ENCODE measurements at places on chromosomes 16 and 17. TPM values are rescaled to one million over a fixed set of nuclear protein-coding genes. Genes with fewer than 3 reads are reported as not detected.

NQO1 gene
- 45.8 TPM for total RNA-seq

- no peak for DNase-seq
These were observed 39.6 kb upstream of the PSMD7 start for GRCh38 chr16:74257061-74257460.

VTN gene
- 30.2 TPM for total RNA-seq

DNA sequence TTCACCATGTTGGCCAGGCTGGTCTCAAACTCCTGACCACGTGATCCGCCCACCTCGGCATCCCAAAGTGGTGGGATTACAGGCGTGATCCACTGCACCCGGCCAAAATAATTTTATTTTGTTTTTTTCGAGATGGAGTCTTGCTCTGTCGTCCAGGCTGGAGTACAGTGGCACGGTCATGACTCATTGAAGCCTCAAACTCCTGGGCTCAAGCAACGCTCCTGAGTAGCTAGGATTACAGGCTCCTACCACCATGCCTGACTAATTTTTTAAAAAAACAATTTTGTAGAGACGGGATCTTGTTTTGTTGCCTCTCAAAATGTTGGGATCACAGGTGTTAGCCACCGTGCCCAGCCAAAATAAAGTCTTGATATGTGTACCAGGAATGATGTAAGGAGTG lies 2.4 kb upstream of the TTLL6 start:
- DNase-seq = no peak

- no peak for DNase-seq
These were observed 387.5 kb upstream of the GOT2 start for GRCh38 chr16:59121411-59122261.

- DNase-seq = no peak
These were observed 9.0 kb upstream of the SPATA32 start for GRCh38 chr17:45270828-45271418.

OR4D1 gene
- total RNA-seq = not detected

DNA sequence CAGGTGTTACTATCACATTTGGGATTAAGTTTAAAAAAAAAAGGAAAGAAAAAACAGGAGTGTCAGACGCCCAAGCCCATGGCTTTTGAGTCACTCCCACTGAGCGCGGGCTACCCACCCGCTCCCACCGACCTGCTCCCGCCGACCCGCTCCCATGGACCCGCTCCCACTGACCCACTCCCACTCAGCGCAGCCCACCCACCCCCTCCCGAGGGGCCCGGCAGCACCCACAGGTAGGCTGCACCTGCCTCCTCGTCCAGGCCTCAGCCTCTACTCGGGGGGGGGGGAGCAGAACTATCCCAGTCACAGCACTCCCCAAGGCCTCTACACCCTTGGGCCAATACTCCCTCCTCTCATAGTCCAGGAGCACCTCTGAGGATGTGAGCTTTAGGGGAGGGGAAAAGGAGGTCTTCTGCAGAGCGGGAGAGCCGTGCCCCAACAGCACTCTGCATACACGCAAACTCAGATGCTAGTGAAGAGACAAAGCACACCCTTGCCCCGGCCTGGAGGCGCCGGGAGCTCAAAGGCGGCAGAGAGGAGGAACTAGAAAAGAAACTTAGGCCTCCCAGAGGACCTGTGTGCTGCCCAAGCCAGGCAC lies 2.9 kb downstream of the CLUH start:
- no peak for DNase-seq

AKAP1 gene
- total RNA-seq = 228 TPM

KCNH4 gene
- total RNA-seq = 0.13 TPM

P2RX1 gene
- 0.08 TPM for total RNA-seq

CCL7 gene
- not detected for total RNA-seq

- DNase-seq = peak; percentile 78
These were observed 21.5 kb upstream of the PECAM1 start for GRCh38 chr17:64411999-64412771.

DNA sequence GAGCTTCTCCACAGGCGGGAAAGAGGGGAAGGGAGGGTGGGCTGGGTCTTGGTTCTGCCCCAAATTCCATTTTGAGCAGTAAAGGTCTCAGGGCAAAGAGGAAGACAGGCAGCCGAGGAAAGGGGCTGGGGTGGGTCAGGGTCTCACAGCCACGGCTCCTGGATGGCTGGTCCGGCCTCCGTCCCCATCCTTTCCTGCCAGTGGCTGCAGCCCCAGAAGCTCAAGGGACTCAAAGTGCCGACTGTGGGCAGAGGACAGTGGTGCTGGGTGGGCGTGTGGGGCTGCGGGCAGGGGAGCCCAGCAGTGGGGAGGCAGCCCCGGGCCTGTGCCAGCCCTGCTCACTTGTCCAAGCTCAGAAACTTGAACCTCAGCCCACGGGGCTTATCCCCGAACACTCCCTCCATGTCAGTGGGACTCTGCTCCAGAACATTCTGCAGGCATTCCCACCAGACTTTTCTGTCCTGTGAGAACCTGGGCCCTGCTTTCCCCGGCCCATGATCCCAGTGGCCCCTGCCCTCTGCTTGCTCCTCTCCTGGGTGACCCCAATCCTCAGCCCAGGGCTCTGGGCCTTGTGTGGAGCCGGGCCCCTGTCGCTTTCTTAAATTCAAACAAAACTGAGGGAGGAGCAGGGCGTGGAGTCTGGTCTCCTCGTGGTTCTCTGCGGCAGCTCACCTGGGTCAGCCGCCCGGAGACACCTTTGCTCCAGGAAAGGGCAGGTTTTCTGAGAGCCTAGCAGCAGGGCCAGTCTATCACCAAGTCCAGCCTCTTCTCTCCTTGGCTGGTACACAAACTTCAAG lies 117.8 kb upstream of the METRNL start:
- DNase-seq = no peak

GRCh38 chr17:18039535-18040260 lies 490 bp downstream of the GID4 start:
- DNase-seq = peak; percentile 48

CHD9NB gene
- 0.86 TPM for total RNA-seq

SIAH1 gene
- total RNA-seq = 11.4 TPM

TMC7 gene
- 0.67 TPM for total RNA-seq

TMC8 gene
- total RNA-seq = 1.6 TPM

GRCh38 chr16:17230932-17231581 lies 239.7 kb downstream of the XYLT1 start:
- no peak for DNase-seq

- no peak for DNase-seq
These were observed 2.2 kb downstream of the PIP4K2B start for GRCh38 chr17:38797158-38797490.

DNA sequence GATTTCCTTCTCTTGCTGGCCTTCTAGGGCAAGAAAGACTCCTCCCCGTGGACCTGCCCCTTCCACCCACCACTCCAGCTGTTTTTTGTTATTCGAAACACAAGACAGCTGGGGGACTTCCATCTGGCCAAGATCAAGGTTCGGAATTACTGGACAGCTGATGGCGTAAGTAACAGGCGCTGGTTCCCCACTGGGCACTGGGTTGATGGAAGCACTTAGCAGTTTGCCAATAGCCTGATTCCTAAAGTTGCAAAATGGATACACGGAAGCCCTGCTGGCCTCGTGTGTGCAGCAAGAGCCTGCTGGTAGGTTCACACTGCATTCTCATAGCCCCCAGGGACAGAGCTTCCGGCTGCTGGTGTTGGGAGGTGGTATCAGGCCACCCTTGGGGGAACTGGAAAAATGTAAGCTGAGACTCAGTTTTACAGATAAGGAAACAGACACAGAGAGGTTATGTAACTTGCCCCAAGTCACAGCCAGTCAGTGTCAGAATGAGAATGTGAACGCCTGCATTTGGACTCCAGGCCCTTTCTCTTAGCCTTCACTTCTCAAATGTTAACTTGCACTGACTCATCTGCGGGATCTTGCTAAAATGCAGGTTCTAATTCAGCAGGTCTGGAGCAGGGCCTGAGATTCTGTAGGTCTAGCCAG lies 171.7 kb downstream of the KATNIP start:
- DNase-seq = peak; percentile 85

EVPL gene
- total RNA-seq = 0.08 TPM

DNA sequence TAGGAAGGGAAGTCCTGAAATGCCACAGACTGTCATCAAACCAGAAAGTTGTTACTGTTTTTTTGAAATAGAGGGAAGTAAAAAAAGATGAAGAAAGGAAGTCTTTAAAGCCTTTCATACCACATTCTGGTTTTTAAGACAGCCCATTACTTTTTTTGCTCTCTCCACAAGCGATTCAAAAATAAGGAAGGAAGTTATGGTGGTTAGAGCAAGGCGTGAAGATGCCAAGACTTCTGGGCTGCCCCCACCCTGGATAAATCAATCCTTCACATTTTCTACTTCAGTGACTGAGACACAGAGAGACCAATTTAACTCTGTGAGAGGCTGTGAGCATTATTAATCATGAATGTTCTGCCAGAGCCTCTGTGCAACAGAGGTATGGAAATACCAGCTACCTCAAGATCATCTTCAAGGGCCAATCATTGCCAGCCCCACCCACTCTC lies 82.3 kb upstream of the BCAR1 start:
- no peak for DNase-seq

RCVRN gene
- total RNA-seq = not detected

DNA sequence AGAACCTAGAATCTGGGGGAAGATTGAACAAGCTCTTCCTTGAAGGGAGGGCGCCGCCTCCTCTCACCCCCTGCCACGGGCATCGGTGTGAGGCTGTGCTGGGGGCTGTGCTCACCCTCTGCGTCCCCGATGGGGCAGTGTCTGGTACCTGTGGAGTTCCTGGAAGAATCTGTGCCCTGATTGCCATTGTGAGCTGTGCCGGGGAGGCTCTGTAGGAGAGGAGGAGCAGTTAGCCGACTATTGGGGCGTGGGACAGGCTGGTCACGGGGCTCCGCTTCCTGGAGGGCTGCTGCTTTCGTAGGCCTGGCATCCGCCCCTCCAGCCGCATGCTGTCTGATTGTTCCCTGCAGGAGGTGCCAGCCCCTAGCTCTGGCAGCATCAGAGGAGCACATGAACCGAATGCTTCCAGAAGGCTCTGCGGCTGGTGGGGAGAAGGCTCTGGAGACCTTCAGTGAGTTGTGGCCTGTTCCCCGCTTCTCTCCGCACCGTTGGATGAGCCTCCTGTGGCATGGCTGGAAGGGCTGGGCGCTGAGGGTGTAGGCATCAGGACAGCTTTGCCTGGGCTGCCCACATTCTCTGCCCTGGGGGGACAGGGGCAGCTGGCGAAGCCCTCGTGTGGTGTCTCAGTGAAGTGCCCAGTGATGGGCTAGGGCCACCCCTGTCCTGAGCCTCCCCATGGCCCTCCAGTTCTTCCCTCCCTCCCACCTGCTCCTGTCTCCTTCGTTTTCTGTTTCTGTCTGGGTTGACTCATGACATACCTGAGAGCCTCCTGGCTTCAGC lies 86.9 kb downstream of the SEC14L1 start:
- DNase-seq = no peak

HOXB1 gene
- not detected for total RNA-seq

PIK3R6 gene
- total RNA-seq = 0.78 TPM

GRCh38 chr16:86477642-86478041 lies 32.7 kb upstream of the FOXF1 start:
- DNase-seq = no peak

- no peak for DNase-seq
These were observed 51.1 kb downstream of the ADAMTS18 start for GRCh38 chr16:77383606-77384187.

DNA sequence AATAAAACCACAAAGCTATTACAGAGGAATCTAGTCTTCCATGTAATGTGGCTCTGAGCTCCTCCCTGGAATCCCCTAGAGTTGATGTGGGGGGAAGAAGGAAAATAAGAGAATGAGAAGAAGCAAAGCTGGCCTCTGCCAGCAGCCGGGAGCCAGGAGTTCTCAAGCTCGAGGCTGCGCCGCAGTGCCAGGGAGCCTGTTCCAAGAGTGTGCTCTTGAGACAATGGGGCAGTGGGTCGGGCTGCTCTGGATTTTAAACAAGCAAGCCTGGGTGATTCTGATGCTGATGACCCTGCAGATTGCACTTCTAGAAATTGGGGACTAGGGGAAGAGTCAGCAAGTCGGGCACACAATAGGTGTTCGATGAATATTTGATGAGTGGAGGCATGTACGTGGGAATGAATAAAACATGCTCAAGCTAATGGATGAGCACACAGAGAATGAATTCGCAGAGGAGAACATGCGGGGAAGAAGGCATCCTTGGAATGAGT lies 119.9 kb downstream of the CMIP start:
- DNase-seq = no peak

- no peak for DNase-seq
These were observed 6.3 kb downstream of the TPPP3 start for GRCh38 chr16:67386861-67387455.

- DNase-seq = no peak
These were observed 151.3 kb upstream of the IRX3 start for GRCh38 chr16:54437921-54438320.

- peak; percentile 89 for DNase-seq
These were observed at the start of gene HIC1 for GRCh38 chr17:2054512-2055291. TSS of gene HIC1 (plus strand) at chr17:2055103. CDS start at chr17:2056691, 1,588 bp downstream.

ZBTB4 gene
- total RNA-seq = 60.3 TPM

DNA sequence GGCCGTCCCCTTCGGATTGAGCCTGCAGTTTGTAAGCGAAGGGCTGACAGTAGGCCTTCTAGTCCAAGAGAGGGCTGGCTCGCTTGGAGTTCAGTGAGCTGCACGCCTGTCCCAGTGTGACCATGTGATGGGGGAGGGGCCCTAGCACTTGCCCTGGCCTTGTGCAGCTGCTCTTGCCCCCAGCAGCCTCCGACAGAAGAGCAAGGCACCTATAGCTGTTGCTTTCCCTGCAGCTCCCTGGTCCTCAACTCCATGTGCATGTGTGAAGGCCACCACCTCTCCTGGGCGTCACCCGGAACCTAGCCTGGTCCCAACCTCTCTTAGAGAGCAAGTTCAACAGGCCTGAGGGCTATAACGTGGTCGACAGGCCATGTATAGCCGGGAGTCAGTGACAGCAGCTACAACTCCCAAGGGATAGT lies 5.6 kb downstream of the SPHK1 start:
- DNase-seq = no peak
